ENCODE measurements at places on chromosomes 13 and 19.

GRCh38 chr19:29532097-29532496 is 6.3 kb downstream of the VSTM2B start:
- no peak for DNase-seq

- DNase-seq: no peak
Observed at GRCh38 chr19:18657590-18658365, 20.9 kb downstream of the KLHL26 start.

GRCh38 chr13:30479154-30479882 is 13.6 kb upstream of the HMGB1 start:
- DNase-seq: no peak

GRCh38 chr13:98267080-98267912 is 90.2 kb upstream of the RNF113B start:
- DNase-seq: no peak

DNA sequence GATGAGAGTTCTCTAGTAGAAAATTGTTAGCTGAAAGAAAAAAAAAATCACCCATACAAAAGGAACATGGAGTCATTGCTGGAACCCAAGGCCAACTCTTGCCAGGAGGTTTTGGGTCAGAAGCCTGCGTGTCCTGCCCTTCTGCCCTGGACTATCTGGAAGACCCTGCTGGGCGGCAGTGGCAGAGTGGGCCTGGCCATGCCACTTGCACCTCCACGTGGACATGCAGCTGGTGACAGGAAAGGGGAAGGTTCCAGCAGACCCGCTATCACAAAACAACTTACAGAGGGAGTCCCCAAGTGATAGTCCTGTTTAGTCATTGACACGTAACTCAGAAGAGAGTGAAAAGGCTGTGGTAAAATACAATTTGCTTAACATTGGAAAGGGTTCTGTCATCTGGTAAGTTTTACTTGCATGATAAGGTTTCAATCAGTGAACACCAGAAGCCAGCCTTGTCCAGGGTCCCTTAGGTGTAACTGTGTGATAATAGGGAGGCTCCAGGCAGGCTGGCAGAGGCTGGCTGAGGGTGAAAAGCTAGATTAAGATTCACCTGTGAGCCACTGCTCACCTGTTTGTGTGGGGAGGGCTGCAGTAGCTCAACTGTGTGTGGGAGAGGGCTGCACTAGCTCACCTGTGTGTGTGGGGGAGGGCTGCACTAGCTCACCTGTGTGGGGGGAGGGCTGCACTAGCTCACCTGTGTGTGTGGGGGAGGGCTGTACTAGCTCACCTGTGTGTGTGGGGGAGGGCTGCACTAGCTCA is 47.8 kb downstream of the COL4A2 start:
- DNase-seq: no peak
